ENCODE measurements at places on chromosomes 3 and 15.

- no peak for DNase-seq
Observed at GRCh38 chr15:90545095-90545494, 15.4 kb downstream of the CRTC3 start.

GRCh38 chr3:23075496-23075895 lies 127.6 kb upstream of the UBE2E2 start:
- no peak for DNase-seq

DNA sequence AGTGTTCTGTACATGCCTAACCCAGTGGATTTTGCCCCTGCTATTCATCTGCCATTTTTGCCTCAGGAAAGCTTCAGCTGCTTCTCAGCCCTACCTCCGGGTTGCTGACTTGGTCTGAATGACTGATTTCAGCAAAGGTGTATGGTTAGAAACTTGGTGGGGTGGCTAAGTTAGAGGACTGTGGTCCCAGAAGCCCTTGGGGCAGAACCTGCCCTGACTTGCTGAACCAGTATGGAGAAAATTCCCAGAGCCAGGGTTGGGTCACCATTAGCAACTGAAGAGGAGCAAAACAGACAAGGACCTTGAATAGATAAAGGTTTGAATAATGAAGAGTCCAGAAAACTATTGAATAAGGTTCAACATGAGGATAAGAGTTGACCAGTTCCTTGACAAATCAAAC lies 6.1 kb upstream of the WWTR1 start:
- DNase-seq: no peak

GRCh38 chr3:68007621-68008226 lies 353.3 kb upstream of the SUCLG2 start:
- no peak for DNase-seq

DNA sequence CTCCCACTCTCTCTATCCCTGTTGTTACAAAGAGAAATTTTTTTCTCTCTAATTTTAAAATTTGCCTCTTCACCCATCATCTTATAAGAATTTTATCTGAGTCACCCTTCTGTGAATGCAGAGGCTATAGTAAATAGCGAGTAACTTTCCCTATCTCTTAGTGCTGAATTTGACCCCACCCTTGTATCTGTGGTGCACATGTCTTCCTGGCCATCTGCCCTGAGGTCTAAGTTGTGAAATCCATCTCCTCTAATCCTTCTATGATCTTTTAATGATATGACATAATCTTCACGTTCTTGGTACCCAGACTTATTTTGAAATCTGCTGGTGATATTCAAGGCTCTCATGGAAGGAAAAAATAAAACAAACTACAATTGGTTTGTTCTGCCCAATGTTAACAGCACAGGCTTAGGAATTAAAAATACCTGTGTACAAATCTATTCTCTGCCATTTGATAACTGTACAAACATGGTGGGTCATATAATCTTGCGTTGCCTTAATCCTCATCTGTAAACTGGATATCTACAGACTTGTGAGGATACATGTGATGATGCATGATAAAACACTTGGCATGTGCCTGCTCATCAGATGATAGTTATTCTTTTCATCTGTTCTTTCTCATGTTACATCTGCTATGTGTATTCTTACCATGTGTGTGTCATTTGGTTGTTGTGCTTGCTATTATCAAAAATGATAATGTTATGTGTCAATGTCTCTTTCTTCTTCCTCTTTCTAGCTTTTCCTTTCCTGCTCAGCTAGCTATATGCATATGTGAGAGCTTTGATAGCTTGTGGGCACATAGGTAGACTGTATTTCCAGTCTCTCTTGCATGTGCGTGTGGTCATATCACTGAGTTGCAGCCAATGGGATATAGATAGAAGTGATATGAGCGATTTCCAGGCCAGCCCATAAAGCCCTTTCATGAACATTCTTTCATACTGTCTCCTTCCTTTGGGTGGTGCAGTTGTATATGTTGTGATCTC lies 13.7 kb upstream of the CCR3 start:
- no peak for DNase-seq

- DNase-seq: no peak
Observed at GRCh38 chr15:67928666-67929065, 88.8 kb upstream of the RNU6-1 start.

- DNase-seq: no peak
Observed at GRCh38 chr3:73681610-73682009, 56.9 kb upstream of the PDZRN3 start.
